Fibroblast of gingiva (primary cell): ENCODE measurements at places on chromosomes 1 and 21.

- DNase-seq: peak; percentile 25
Observed at GRCh38 chr1:91502672-91503184, 2.1 kb downstream of the CDC7 start.

- DNase-seq: no peak
Observed at GRCh38 chr1:67194209-67194863, 28.1 kb downstream of the IL23R start.

- DNase-seq: peak; percentile 20
Observed at GRCh38 chr1:217270101-217270500, 360.8 kb downstream of the GPATCH2 start.

DNA sequence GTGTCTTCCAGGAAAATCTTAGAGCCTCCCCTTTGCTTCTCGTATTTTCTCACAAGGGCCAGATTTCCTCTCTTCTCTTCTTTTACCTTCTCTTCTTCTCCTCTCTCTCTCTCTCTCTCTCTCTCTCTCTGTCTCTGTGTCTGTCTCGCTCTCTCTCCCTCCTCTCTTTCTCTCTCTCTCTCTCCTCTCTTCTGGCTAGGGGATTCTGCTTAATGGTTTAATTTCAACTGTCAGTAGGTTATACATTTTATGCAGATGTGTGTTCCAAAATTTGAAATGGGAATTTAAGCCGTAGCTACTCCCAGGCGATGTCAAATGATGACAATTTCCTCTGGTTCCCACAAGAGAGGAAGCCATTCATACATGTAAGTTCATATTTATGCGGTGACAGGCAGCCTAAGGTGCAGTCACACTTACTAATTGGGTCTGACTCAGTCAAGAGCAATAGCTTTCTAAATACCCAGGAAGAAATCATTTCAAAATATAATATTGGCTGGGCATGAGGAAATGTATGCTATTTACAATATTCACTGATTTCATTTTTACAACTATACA, 1.4 kb downstream of the DSCAM start:
- DNase-seq: no peak

DNA sequence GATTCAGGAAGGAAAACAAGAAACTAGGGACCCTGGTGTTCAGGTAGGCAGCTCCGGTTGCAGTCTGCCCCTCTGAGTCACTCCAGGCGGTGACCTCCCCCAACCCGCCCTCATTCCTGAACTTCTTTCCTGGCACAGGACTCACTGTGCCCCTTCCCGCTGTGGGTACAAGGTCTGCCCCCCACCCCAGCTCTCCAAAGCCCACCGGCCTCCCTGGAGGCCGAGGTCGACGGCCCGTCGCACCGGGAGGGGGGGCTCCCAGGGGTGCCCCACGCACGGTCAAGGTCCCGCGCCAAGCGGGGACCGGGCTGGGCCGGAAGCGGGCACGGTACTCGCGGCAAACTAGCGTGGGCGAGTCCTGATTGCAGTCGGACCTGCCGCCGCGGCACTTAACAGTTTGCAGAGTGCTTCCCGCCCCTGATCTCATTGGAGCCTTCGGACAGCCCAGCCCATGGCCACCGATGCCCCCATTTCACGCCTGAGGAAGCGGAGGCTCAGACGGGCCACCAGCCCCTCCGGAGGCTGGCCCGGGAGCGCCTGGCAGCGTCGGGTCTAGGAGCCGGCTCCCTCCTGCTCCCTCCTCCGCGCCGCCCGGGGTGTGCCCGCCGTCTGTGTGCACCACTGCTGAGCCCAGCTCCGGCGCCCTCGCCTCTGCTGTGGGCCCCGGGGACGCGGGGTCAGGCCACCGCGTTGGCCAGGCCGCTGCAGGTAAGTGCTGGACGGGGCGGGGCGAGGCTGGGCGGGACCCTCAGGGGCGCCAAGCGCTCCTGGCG, at the start of gene GJB3:
TSS of gene GJB3 (plus strand) at position 144 of the 773 bp plus-strand sequence. CDS start 3,549 bp downstream, outside the sequence.
- DNase-seq: no peak

DNA sequence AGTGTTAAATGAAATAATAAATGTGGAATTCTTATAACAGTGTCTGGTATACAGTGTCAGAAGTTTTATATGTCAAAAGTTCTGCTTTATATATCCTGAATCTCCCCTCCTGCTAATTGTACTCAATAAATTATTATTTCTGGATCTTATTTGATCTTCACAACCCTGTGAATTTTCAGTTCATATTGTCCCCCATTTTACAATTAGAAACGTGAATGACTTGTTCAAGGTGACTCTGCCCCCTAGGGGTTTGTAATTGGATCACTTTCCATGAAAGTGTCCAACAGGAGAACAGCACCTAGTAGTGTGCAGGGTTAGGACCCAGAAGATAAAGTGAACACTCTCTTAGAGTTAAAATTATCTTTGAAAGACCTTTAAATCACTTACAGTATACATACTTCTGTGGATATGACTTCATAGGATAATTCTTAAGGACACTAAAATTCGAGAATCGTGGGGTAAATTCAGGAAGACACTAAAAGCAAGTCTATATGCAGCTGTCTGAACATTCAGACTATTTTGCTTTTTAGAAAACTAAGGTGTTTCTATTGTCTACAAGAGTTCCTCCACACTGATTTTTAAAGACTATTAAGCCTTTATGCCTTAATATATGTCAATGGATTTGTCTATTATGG, 4.5 kb upstream of the DDR2 start:
- no peak for DNase-seq

DNA sequence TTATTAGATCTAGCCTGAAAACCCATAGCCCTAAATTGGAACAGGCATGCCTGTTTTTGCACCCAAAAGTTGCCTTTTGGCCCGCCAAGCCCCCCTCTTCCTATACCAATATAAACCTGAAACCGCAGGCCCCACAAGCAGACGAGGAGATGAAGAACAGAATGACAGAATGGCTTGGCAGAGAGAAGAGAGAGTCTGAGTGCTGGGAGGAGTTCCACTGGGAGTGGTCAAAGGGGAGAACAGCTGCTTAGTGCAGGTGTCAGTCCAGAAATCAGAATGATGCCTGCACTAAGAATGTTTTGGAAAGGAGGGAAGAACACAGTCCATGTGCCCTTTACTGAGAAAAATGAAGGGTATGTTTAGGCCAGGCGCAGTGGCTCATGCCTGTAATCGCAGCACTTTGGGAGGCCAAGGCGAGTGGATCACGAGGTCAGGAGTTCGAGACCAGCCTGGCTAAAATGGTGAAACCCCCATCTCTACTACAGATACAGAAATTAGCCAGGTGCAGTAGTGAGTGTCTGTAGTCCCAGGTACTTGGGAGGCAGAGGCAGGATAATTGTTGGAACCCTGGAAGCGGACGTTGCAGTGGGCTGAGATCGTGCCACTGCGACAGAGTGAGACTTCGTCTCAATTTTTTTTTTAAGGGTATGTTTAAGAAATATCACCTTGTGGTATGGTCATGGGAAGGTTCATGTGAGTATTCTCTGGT, 9.4 kb downstream of the DYRK1A start:
- DNase-seq: no peak

- no peak for DNase-seq
Observed at GRCh38 chr1:165445388-165445787, 462 bp upstream of the RXRG start.

- no peak for DNase-seq
Observed at GRCh38 chr1:205191622-205192021, 19.9 kb downstream of the DSTYK start.

DNA sequence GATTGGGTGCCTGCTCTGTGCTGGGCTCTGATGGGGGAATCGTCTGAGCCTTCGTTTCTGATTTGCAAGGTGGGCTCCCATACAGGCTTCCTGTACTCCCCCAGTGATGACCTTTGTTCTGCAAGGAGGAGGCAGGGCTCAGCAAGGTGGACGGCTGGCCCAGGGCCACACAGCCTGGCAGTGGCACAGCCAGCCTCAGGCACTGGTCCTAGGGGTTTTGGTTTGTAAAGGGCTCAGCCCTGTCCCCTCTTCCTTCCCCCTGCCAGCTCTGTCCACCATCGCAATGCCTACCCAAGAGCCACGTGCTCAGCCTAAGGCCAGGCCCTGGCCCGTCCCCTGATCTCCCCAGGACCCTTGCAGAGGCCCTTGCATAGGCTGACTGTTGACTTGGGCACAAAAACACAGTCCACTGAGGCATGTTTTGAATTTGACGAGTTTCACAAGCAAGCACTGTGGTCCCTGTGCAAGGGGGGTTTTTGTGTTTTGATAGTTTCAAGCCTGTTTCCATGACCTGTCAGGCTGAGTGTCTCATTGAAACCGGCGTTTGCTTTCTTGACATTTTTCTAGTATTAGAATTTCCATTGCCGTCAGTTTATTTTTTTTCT, 39.5 kb upstream of the TNFRSF1B start:
- DNase-seq: no peak
